ENCODE measurements at places on chromosomes 2 and 18. TPM values are rescaled to one million over a fixed set of nuclear protein-coding genes. Genes with fewer than 3 reads are reported as not detected.
A peak's percentile ranks its signal among the peaks of the same experiment; 100 is the strongest.

- no peak for DNase-seq
Measured at GRCh38 chr2:28175028-28175427, 217.6 kb upstream of the FOSL2 start.

DNA sequence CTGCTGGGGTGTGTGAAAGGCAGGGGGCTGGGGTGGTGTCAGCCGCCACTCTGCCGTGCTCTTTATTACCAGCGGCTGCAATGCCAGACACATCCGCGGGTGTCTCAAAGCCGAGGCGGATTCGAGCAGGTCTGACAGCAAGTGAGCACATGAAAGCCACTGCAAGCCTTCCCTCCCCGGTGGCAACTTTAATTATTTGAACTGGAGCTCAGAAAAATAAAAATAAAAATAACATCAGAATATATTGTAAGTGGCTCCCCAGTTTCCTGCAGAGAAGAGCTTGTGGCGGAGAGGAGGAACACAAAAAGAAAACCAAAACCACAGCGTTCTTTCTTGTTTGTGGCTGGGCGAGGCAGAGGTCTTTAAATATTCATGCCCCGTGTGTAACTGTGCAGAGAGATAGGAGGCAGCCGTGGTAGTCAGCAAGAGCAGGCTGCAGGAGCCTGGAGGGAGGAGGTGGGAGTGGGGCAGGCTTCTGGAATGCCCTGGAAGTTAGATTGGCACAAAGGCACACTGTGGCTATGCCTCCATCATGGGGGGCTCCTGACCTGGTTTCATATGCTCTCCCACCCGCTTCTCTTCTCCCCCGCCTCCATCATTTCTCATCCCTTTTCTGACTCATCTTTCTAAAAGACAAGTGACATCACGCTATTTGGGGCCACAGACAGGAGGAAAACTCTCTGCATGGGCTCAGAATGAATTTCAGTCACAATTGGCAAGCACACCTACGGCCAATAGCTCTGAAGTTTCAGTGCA, 199.8 kb downstream of the CLIP4 start:
- DNase-seq, result peak; percentile 59

DNA sequence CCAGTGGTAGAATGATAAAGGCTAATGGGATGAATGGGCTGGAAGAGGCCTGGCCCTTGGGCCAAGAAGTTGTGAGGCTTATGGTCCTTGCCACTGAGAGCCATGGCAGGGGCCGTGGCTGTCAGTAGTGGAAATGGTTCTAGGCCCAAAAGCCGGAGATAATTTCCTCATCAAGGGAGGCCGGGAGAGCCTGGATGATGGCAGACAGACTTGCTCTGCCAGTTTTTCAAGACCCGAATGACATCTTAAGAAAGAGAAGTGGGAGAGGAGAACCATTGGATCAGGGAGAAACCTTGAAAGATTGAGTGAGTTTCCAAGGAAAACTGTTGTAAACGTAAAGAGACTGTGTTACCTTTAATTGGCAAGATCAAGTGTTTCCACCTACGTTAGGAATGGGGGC, 46.3 kb upstream of the VPS54 start:
- no peak for DNase-seq

- DNase-seq, result no peak
Measured at GRCh38 chr2:71452565-71452964, 796 bp upstream of the DYSF start.

Gene ZC3H15
- total RNA-seq, result 94.5 TPM

Gene ENOSF1
- 102 TPM for total RNA-seq

Gene FAM237A
- not detected for total RNA-seq

Gene PCBP1
- total RNA-seq, result 442 TPM

All from activated T-helper 2 cell treated with anti-CD3 and anti-CD28 coated beads, Interferon-gamma antibody, Interleukin-2, Interleukin-4, amounts not matched to agents 10 μg/mL and 5 μg/mL and 100 μg/mL, durations not matched to agents 14 hours and 24 hours and 36 hours (primary cell).